ENCODE measurements at places on chromosomes 7 and 10.

GRCh38 chr7:48421357-48421756, 250.1 kb downstream of the ABCA13 start:
- DNase-seq, result no peak

DNA sequence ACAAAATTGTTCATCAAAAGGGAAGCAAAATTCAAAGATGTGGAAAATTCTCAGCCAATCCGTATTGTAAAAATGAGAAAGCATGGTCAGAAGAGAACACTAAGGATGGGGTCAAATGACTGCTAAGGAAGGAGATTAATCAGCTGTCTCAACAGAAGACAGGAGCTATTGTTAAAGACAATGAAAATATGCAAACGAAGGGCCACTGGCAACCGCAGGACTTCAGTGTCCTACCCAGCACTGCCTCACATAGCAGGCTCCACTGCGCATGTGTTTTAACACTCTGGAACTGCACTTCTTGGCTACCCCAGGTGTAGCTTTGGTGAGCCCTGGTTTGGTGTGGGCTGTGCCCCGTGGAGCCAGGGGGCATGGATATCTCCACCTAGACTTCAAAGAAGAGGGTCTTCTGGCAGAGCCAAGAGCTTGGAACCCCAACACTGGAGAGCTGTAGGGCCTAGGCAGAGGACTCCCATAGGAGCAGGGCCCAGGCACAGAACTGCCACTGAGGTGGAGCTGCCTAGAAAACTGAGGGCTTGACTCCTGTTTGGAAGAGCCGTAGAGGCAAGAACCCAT, 176.2 kb upstream of the GDF10 start:
- no peak for DNase-seq

GRCh38 chr10:1961989-1962388, 224.7 kb upstream of the ADARB2 start:
- DNase-seq, result no peak

GRCh38 chr7:64651632-64652165, 14.2 kb upstream of the ZNF107 start:
- DNase-seq, result no peak

DNA sequence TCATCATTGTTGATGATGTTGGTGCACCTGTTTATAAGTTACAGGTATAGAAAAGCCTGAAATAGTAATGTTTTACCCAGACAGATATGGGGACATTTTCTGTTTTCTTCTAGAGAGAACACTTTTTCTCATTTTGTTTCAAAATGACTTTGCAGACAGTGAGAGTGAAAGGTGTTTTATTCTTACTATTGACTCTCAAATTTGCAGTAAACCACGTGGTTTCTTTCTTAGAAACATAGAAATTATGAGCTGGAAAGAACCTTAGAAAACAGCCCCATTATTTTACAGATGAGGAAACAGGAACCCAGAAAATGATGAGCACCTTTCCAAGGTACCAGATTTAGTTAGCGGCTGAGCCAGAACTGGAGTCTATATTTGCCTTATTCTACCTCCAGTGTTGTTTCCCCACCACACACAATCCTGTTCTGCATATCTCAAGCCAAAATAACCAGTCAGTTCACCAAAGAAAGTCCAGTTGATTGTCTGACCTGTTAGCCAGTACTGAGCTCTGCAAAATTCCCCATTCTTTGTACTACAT, 138.9 kb upstream of the AHR start:
- DNase-seq, result no peak

DNA sequence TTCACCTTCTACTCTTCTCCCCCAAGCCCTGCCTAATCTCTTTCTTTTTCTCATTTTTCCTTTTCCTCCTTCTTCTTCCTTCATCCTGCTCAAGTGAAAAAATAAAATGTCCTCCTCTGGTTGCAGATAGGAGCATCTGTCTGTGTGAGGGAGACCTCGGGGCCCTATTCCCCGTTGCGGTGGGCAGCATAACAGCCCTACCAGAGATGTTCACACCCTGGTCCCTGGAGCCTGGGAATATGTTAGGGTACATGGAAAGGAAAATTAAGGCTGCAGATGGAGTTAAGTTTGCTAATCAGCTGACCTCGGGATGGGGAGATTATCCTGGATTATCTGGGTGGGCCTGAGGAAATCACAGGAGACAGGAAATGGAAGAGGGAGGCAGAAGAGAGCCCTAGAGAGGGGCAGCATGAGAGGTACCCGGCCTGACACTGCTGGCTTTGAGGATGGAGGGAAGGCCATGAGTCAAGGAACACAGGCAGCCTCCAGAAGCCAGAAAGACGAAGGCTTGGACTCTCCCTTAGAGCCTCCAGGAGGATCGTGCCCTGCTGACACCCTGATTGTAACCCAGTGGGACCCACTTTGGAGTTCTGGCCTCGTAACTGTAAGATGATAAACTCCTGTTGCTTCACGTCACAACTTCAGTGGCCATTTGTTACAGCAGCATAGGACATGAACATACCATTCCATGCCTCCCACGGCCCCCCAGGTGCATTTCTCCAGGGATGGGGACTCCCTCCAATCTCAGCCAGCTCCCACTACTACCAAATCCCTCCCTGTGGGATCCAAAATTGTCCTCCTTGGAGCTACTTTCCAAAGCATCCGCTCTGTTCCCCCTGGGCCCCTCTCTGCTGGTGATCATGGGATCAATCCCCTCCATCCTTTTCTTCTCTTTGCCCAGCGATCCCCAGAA, 39.0 kb upstream of the ZMIZ1 start:
- DNase-seq, result no peak

GRCh38 chr10:130618647-130619046, 482.5 kb downstream of the GLRX3 start:
- no peak for DNase-seq

- no peak for DNase-seq
Observed at GRCh38 chr10:101761226-101761625, 14.7 kb downstream of the FGF8 start.

GRCh38 chr10:61262486-61263261, 190.5 kb downstream of the TMEM26 start:
- no peak for DNase-seq

GRCh38 chr7:6170571-6171531, 101.6 kb downstream of the CYTH3 start:
- DNase-seq, result no peak

Measured in esophagus squamous epithelium (tissue), 5 donors.